ENCODE measurements at places on chromosomes 5 and 9.

GRCh38 chr5:95406426-95407090 is 15.4 kb downstream of the FAM81B start:
- no peak for DNase-seq

DNA sequence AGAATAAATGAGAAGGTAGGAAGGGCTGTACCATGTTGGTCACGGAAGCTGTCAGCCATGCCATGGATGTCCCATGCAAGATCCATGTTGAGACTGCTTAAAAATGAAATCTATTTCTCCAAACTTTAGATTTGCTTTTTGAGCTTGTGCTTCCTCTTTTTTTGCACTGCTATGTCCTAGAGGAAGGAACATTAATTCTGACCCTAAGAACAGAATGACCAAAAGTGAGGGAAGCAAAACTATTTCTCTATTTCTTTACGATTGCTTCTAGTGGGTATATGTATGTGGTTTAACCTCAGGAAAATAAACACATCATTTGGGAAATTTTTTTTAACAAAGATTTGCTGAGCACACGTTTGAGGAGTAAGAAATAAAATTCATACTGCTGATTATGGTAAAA is 84.6 kb downstream of the USP20 start:
- DNase-seq, result no peak

DNA sequence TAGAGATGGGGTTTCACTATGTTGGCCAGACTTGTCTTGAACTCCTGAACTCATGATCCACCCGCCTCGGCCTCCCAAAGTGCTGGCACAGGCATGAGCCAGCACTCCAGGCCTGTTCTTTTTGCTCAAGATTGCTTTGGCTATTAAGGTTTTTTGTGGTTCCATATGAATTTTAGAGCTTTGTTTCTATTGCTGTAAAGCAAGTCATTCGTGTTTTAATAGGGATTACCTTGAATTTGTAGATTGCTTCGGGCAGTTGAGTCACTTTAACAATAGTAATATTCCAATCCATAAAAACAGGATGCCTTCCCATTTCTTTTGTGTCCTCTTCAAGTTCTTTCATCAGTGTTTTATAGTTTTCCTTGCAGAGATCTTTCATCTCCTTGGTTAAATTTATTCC is 22.1 kb downstream of the C6 start:
- DNase-seq, result no peak

GRCh38 chr5:155676967-155677366 is 650.0 kb upstream of the SGCD start:
- DNase-seq, result no peak

DNA sequence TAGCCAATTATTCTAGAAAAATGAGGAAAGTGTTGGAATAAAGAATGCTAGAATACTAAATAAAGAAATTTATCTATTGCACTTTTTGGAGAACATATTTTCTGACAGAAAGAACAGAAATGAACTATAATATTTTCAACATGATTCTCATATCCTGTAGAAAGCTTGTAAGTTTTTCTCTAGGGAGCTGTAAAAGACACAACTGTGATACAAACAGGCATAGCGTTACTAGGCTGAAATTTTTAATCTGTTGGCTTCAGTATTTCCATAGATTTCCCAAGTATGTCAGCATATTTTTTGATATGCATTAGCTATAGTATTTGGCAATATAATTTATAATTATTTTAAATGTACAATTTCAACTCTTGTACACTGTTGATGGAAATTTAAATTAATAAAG is 31.3 kb downstream of the ANXA1 start:
- no peak for DNase-seq

DNA sequence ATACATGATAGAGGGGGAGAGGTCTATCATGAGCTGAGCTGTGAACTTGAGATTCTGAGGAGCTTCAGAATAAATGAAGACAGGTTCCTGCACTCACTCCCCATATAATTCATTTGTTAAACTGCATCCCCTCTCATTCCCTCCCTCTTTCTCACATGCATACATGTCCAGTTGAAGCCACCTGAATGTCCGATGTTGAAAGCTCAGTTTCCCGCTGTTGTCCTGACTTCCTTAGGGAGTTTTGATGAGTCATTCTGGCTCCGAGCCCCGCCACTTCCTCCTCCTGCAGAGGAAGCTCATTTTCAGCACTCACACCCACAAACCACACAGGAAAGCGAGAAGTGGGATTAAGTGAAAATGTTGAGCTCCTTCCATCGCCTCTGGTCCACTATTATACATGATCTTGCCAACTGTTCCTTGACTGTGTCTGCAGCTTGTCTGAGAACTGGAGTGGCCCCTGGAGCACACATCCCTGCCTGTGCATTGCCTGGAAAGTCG is 121.2 kb downstream of the CEMIP2 start:
- no peak for DNase-seq
